ENCODE measurements at places on chromosomes 12 and 14. TPM values are rescaled to one million over a fixed set of nuclear protein-coding genes. Genes with fewer than 3 reads are reported as not detected.

GRCh38 chr12:49190974-49191373 is 2.1 kb upstream of the TUBA1A start:
- H3K36me3 ChIP-seq = peaks cover 3% of the 10 kb centered on the region
- no peak overlapping the region for H3K4me3 ChIP-seq
- no peaks in the 10 kb centered on the region for H3K27me3 ChIP-seq
- H3K27ac ChIP-seq = no peak overlapping the region
- no peak for DNase-seq
- H3K4me1 ChIP-seq = peaks cover 20% of the 10 kb centered on the region

The KRT2 gene
- not detected for polyA plus RNA-seq

DNA sequence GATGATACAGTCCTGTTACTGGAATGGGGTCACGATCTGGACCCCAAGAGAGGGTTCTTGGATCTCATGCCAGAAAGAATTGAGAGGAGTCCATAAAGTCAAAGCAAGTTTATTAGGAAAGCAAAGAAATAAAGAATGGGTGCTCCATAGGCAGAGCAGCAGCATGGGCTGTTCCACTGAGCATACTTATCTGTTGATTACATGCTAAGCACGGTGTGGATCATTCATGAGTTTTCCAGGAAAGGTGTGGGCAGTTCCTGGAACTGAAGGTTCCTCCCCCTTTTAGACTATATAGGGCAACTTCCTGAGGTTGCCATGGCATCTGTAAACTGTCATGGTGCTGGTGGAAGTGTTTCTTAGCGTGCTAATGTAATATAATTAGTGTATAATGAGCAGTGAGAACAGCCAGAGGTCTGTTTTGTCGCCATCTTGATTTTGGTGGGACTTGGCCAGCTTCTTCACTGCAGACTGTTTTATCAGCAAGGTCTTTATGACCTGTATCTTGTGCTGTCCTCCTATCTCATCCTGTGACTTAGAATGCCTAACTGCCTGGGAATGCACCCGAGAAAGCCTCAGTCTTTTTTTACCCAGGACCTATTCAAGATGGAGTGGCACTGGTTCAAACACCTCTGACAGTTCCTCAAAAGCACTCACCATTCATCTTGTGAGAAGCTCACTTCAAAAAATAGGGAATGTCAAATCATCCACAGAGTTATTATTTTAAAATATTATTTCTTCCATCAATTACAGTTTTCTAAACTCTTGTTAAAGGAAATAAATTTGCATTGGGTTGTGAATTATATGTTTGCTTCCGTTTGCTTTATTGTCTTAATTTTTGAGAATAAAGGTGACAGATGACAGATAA is 1358.8 kb upstream of the TMEM132C start:
- H3K36me3 ChIP-seq = no peaks in the 10 kb centered on the region
- H3K27ac ChIP-seq = no peak overlapping the region
- H3K4me3 ChIP-seq = no peak overlapping the region
- no peaks in the 10 kb centered on the region for H3K27me3 ChIP-seq
- no peak for DNase-seq

DNA sequence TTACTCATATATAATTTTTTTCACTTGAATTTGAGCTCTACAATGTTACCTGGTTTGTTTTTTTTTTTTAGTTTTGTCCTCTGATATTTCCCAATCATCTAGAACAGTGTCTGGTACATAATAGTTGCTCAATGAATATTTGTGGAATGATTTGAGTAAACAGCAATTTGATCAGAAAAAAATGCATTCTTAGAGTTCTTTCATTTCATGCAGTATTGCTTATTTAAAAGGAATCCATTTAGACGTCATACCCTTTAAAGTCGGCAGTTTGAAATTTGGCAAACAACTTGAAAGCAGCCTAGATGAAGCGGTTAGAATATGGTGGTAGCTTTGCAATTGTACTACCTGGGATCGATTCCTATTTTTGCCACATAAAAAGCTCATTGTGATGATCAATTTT is 140.0 kb downstream of the PDE3A start:
- H3K4me3 ChIP-seq = no peak overlapping the region
- no peak overlapping the region for H3K27ac ChIP-seq
- no peaks in the 10 kb centered on the region for H3K36me3 ChIP-seq
